ENCODE measurements at places on chromosomes 6 and 20.
A peak's percentile ranks its signal among the peaks of the same experiment; 100 is the strongest.

DNA sequence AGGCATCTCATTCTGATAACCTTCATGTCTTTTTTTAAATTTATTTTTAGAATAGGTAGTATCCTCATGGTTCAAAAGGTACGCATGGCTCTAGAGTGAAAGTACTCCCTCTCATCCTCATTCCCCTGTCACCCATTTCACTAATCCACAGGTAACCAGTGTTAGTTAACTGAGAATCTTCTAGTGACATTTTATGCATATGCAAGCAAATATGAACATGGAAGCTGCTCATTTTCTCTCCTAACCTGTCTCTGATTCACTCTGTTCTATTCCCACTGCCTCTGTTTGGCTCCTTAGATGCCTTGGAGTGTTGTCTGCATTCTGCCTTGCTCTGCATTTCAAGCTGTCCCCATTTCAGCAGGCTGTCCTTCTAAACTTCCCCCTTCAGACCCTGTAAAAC, 4.5 kb downstream of the NCOA7 start:
- no peak for DNase-seq

GRCh38 chr6:15804164-15805154, 141.6 kb upstream of the DTNBP1 start:
- no peak for DNase-seq

GRCh38 chr6:145271040-145271439, 464.3 kb downstream of the EPM2A start:
- no peak for DNase-seq

- no peak for DNase-seq
These were observed 238.5 kb downstream of the CDC5L start for GRCh38 chr6:44625996-44626395.

- no peak for DNase-seq
These were observed 9.2 kb downstream of the ENTPD6 start for GRCh38 chr20:25204550-25205276.

GRCh38 chr6:28336284-28337120, 554 bp upstream of the ZSCAN31 start:
- DNase-seq, result peak; percentile 12

DNA sequence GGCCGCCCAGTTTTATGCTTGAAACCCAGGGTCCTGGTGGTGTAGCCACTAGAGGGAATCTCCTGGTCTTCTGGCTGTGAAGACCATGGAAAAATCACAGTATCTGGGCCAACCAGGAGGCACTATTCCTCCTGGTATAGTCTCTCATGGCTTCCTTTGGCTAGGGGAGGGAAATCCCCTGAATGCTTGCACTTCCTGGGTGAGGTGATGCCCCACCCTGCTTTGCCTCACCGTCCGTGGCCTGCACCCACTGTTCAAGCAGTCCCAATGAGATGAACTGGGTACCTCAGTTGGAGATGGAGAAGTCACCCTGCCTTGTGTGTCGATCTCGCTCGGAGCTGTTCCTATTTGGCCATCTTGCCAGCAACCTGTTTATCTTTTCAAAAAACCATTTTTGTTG, 10.1 kb upstream of the ZNF337 start:
- peak; percentile 24 for DNase-seq

- no peak for DNase-seq
These were observed 19.4 kb upstream of the EIF2S2 start for GRCh38 chr20:34131491-34131890.

- no peak for DNase-seq
These were observed 26.3 kb downstream of the LHFPL5 start for GRCh38 chr6:35831257-35832007.
